ENCODE measurements at places on chromosomes 1 and 21.

GRCh38 chr1:193533853-193534252 lies 347.4 kb upstream of the B3GALT2 start:
- DNase-seq: no peak

GRCh38 chr1:32939655-32940371 lies 24.8 kb downstream of the RNF19B start:
- DNase-seq: no peak

- DNase-seq: no peak
Measured at GRCh38 chr1:29827801-29828525, 591.6 kb downstream of the PTPRU start.

GRCh38 chr1:16173447-16174260 lies 17.8 kb upstream of the EPHA2 start:
- no peak for DNase-seq

DNA sequence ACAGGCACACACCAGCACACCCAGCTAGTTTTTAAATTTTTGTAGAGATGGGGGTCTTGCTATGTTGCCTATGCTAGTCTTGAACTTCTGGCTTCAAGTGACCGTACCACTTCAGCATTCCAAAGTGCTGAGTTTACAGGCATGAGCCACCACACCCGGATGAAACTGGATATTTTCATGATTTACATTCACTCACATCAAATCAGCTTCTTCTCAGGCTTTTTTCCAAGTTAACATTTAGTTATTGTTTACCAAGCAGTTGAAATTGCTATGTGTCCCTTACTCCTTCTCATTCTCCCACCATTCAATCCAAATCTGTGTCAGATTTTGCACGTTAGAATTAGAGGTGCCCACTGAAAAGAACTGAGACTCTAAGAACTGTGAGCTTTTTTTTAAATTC lies 18.4 kb downstream of the RIT1 start:
- DNase-seq: no peak

- DNase-seq: no peak
Measured at GRCh38 chr1:168243198-168243597, 17.4 kb downstream of the SFT2D2 start.

DNA sequence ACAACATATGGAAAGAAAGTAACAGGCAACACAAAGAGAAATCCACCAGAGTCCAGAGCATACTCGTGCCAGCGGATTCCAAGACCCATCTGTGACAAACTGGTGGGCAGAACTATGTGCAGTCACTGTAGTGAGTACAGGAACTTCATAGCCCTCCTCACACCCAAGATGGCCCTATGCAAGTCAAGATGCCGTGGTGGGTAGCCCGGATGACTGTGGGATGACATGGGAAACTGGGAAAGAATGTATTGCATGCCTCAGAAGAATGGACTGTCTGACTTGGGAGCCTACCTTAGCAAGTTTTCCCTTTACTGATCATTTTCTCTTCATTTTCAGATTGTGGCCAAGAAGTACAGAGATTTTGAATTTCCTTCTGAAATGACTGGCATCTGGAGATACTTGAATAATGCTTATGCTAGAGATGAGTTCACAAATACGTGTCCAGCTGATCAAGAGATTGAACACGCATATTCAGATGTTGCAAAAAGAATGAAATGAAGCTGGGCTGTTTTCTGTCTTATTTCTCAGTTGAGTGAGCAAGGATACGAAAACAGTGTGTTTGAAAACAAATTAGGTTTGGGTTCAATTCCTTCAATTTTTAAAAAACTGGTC lies 47.3 kb downstream of the CLIC6 start:
- DNase-seq: no peak

DNA sequence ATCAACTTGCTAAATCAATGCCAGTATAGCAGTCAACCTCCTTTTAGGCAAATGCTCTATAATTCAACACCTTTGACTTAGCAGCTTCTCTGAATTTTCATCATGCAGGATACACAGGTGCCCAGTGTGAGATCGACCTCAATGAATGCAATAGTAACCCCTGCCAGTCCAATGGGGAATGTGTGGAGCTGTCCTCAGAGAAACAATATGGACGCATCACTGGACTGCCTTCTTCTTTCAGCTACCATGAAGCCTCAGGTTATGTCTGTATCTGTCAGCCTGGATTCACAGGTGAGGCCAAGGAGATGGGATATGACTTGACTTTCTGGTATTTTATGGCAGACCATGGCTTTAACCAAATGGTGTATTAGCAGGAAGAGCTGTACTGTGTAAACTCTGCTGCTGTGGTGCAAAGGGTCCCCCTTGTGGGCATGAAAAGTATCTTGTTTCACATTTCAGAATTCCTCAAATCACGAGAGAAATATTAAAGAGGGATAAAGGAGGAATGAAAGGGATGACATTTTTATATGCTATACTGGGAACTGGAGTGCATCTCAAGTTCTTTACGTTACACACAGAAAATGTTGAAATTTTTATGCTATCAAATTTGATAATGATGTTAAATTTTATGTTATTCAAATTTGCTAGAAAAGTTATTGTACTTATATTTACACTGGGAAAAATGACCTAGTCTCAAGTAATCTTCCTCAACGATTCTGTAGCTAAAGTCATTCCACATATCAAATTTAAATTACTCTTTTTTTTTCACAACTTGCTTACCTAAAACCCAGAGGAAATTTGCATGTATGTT lies 88.9 kb downstream of the CRB1 start:
- DNase-seq: no peak

DNA sequence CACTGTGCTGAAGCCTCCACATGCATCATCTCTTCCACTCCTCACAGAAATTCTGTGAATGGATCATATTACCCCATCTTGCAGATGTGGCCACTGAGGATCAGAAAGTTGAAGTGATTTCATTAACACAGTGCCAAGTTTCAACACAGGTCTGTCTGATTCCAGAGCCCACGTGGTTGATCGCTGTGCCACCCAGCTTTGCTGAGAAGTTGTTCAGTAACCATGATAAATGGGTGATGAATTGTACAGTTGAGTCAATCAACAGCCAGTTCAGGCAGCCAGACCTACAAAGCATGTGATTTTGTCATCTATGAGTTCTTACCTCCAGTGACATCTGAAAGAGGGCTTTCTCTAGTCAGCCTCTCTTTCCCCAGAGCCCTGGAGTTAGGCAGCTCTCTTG lies 61.8 kb upstream of the GRHL3 start:
- DNase-seq: no peak

DNA sequence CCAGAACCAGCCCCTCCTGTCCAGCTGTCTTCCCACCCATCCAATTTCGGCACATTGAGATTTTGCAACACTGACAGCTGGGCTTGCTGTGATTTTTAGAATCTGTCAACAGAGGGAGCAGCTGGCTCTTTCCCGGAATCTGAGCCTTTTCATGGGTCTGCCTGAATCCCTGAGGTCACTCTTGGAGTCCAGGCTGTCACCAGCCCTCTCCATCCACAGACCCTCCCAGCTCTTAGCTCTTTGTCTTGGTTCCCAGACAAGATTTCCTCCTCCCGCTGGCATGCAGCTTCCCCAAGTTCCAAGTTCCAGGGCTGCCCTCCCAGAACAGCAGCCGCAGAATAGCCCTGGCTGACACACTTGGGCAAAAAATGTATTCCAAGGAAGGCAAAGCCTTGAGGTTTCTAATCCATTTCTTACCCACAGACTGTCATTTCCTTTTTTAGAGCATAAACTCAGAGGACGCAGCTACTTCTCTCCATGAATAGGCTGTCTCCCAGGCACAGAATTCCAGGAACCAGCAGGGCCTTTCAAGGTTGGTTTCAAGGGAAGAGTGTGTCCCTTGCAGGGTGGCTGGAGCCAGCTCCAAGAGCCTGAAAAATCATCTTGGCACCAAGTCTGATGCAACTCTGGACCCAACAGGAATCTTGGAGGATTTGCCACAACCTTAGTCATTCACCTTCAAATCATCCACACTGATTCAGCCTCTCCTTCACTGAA lies 7.1 kb upstream of the TMEM61 start:
- DNase-seq: no peak

DNA sequence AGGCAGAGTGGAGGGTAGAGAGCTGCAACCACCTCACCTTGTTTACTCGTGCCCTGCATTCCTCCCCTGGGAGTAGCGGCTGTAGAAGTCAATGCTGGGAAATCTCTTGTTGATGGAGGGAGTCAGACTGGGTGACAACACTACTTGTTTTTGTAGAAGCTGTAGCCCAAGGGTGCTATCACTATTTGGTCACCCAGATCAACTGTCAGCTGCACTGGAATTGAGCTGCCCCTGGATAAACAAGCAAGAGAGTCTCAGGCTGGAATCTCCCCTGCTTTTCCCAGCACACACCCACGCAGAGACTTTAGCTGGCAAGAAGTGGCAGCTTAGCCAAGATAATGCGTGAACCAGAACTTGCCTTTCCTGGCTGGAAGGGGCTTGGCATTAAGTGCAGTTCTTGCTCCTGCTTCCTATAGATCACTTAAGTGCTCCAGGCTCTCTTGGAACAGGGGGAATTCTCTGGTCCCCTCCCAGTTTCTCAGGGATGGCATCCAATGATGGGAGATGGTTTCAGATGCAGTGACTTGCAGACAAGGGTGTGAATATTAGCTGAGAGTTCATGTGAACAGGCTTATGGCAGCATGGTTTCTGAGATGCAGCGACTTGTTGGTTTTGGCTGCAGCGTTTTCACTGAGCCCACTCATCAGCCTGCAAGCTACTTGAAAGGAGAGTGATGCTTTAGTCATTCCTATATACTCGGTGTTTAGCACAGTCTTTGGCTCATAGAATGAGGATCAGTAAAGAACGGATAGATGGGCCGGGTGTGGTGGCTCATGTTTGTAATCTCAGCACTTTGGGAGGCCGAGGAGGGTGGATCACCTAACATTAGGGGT lies 16.8 kb downstream of the ATP2B4 start:
- DNase-seq: no peak

GRCh38 chr1:74811436-74812179 lies 78.7 kb downstream of the TYW3 start:
- DNase-seq: no peak

DNA sequence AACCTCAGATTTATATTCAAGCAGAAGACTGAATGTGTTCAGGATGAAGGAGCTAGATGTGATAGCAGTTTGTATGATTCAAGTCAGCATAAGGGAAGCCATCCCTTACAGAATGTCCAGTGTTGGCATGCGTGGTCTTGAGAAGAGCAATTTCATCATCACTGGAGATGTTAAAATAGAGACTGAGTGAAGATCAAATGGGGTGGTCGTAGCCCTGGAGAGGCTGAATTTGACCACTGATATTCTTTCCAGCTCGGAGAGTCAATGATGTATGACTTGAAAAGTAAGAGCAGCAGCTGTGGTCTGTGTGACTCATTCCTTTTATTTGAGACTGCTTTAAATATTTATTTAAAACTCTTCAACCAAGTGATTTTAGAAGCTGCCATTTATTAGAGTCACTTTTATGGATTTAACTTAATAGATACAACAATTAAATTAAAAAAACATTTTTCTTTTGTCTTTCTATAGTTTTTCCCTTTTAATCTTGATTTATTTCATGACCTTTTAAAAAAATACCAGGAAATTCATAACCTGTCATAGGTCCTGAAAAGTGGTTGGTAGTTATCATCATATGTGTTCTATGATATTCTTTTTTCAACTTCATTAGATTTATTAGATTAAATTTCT lies 15.5 kb downstream of the FMN2 start:
- no peak for DNase-seq

- DNase-seq: no peak
Measured at GRCh38 chr1:226762988-226763904, 24.2 kb upstream of the ITPKB start.

GRCh38 chr1:22849770-22850169 lies 122.9 kb downstream of the LACTBL1 start:
- no peak for DNase-seq

- no peak for DNase-seq
Measured at GRCh38 chr21:21109736-21110135, 111.5 kb downstream of the NCAM2 start.

GRCh38 chr1:228401782-228402640 lies 4.6 kb downstream of the TRIM11 start:
- DNase-seq: no peak

DNA sequence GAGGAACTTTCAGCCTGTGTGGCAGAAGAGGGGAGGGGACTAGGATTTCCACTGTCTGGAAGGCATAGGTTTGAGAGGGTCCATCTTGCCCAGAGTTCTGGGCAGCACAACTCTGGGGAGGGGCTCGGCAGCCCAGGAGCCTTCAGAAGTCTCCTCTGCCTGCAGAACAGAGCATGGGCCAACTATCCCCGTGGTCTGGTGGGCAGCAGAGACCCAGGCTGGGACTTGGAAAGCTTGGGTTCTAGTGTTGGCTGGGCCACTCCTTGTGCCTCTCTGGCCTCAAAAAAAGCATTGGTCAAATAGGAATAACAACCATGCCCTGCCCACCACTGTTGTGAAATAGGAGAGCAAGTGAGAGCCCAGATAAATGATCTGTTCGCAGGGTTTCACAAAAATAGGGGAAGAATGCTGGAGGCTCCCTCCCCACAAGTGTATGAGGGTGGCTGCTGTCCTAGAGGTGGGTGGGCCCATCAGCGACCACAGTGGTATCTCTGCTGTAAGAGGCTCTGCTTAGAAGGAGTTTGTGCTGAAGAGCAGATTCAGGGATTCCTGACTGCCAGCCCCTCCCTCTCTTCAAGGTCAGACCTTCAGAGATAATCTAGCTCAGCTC lies 8.9 kb downstream of the EPHA10 start:
- no peak for DNase-seq

DNA sequence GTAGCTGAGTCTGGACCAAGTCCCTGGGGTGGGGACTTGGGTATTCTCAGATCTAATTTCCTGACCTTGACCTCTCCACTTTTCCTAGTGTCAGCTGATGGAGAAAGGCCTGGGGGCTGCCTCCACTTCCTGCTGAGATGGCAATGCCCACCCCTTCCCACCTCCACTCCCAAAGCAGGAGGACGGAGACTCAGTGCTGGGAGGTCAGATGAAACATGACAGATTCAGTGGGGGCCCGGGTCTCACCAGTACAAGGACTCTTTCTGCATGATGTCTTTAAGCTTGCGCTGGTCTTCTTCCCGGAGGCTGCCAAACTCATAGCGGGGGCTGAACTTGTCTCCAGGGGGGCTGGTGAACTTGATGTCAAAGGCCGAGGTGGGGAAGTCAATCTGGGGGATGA lies 35.6 kb upstream of the PPP1R15B start:
- DNase-seq: no peak

DNA sequence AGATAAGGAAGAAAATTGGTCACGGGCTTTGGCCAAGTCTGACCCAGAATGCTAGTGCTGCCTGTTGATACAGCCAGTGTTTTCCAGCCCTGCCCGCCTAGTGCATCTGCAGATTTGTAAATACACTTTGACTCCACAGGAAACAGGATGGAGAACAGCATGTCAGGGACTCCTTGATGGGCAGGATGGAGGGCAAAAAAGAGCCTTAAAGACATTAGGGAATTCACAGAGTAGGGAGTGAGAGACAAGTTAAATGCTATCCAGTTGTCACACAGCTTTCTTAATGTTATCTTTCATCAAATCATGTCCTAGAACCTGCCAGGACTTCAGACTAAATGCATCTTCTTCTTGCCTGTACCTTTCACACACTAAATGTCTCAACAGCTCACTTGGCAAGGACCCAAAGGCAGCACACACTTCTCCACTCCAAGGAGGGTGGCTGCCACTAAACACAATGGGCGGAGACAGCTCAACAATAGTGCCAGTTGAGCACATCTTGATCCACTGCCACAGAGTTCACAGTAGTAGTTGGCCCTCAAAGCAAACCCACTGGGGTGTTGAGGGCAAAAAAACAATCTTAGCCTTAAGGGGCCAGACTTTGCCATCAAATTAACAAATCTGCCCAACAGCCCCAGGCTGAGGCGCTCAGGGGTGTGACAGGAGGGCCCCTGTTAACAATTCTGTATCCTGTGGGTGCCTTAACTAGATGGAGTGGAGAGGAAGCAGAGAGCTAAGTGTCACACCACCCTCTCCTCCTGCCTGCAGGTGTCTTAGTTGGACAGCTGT lies 2.7 kb downstream of the HIVEP3 start:
- no peak for DNase-seq

All from stimulated activated CD4-positive, alpha-beta T cell treated with anti-CD3 and anti-CD28 coated beads, Interleukin-1b, Interleukin-23, amount 100 ng/mL, for 1 hour (primary cell).